ENCODE measurements at places on chromosomes 2 and 18.

DNA sequence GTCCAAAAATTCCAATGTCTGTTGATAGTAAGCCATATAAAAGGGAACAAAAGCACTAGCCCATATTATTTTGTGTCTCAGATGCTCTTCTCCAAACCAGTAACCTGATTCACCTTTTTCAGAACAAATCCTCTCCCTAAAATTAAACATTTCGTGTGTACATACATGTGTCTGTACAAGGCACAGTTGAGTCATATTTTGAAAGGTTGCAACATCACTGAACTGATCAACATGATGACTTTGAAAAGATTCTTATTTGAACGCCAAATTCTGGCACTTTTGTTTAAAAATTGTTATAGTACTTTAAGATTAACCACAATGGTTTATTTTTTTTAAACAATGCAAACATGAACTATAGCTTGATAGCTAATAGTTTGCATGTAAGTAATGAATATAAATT, 102.5 kb downstream of the RIT2 start:
- DNase-seq: no peak

DNA sequence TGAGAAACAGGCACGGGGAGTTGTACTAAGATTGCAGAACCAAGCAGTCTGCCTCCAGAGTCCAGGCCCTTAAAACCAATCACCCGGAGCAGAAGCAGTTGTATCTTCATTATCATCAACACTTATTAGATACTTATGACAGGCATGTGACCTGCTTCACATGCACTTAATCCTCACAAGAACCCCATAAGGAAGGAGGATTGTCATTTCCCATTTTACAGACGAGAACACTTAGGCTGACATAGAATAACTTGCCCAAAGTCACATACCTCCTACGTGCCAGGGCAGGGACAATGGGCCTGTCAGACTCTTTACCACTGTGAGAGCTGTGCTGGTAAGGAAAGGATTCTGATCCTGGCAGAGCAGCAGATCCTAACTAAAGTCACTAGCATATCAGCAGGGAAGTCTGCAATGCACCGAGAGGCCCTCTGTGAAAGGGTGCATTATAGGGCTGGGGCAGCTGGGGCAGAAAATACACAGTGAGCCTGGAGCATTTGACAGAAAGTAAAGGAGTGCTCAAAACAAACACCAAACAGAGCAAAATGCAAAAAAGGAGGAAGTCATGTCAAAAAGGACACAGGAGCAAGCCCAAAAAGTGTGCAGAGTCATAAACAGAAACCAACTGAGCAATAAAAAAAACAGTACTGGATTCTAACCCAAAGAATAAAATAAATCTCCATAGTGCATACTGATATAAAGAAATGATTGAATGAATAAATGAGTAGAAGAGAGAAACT, 55.9 kb upstream of the SP3 start:
- no peak for DNase-seq

DNA sequence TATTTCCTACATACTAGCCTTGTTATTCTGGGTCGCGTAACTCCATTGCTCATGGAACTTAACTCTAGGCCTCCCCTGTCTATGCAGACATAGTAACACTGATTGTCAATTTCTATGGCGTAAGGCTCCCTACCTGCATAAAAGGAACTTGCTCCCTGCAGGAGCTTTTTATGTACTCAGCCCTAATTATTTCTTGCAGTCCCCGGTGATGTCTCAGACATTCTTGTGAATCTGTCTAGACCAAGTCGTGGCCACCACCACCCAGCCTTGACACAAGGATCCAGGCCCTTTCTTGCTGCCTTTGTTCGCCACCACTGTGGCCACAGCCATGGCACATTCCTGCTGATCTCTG, 189.5 kb upstream of the CTAGE1 start:
- no peak for DNase-seq

DNA sequence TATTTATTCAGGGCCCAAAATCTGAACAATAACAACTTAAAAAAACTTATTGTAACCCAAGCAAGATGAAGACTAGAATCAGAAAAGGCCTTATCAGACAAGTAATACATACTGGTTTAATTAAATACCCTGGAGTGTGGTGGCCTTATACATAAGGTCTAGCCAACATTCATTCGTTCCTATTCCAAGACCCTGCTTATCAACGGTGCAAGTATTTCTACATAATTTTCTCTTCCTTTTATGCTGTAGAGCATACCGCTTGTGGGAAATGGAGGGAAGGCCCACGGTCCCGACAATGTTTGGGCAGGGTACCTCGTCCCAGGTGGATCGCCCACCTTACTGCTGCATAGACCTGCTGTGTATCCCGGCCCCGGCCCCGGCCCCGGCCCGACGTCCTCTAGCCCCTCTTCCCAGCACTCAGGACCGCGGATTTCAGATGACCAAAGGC, 708 bp downstream of the ZNF24 start:
- no peak for DNase-seq

GRCh38 chr18:3153107-3153704, 66.6 kb downstream of the MYOM1 start:
- DNase-seq: no peak

GRCh38 chr2:64787698-64788097, 134.0 kb upstream of the SERTAD2 start:
- DNase-seq: no peak

DNA sequence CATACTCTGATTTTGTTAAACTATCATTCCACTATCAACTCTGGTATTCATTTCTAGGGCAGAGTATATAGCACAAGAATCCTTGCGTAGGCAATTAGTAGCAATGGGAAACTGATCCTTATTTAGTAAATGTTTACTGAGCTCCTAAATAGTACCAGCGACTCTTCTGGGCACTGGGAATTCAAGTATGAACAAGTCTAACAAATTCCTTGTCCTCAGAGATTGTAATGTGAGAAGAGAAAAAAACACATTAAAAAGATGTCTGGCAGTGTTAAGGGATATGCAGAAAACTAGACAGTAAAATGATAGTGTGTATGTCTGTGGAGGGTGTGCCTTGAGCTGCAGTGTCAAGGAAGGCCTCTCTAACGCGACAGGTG, 721 bp downstream of the METTL5 start:
- DNase-seq: no peak

DNA sequence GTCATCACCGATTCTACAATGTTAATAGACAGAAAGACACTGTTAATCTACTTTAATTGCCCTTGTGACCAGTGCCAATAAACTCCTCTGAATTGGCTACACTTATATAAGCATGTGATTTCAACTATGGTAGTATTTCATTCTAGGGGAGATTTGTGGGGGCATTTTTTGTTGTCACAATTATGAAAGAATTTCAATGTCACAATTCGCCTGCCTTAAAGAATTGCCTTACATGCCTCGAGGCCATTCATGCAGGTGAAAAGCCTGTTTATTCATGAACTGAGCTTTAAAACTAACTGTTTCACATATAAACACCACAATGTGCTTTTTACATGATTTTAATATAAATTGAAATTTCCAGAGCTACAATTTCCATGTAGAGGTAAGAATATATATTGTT, 162.8 kb downstream of the GCA start:
- no peak for DNase-seq

- DNase-seq: no peak
Measured at GRCh38 chr2:53058526-53058925, 709.1 kb upstream of the CHAC2 start.

GRCh38 chr18:72830109-72830508, 37.7 kb downstream of the NETO1 start:
- no peak for DNase-seq

GRCh38 chr2:3217646-3218045, 160.0 kb downstream of the EIPR1 start:
- no peak for DNase-seq
